ENCODE measurements at places on chromosomes 1 and 21.

DNA sequence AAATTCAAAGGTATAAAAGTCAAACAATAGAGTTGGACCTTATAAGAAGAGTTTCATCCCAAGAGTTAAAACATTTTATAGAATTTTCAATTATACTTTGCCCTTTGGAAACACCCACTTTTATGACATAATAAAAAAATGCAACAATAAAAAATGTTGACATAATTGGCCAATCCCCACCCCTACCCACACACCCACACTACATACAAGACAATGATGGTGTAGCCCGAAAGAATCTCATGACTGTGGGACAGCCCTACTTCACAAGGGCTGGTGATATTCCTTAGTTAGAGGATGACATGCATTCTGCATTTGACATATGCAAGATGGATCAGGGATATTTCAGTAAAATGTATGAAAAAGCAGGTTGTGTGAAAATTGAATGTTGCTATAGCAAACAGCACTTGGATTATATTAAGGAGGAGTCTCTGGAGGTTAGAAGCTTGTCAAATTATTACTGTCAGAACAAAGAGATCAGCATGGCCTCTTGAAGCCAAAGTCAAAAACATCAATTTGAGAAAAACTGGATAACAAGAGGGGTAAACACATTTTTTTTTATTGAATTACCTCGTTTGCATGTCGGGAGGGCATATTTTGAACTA lies 133.0 kb upstream of the SAMSN1 start:
- no peak for DNase-seq

- no peak for DNase-seq
Measured at GRCh38 chr1:212914789-212915188, 35.6 kb upstream of the VASH2 start.

- DNase-seq: no peak
Measured at GRCh38 chr21:41006636-41007035, 159.7 kb upstream of the DSCAM start.

DNA sequence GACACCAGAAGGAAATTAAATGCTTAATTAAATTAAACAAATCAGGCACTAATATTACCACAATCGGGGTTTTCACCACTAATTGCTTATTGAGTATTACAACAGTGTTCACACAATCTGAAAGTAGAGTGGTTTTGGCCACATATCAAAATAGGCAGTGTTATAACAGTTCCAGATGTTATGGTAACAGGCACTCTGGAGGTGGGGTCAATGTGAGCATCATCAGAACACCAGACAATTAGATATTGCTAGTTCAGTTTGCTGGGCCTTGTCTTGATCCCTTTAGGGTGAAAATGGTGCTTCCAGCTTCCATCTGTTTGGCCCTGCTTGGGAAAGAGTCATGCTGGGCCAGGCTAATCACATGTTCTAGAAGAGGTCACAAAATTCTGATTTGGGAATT lies 14.5 kb upstream of the DDAH1 start:
- no peak for DNase-seq

DNA sequence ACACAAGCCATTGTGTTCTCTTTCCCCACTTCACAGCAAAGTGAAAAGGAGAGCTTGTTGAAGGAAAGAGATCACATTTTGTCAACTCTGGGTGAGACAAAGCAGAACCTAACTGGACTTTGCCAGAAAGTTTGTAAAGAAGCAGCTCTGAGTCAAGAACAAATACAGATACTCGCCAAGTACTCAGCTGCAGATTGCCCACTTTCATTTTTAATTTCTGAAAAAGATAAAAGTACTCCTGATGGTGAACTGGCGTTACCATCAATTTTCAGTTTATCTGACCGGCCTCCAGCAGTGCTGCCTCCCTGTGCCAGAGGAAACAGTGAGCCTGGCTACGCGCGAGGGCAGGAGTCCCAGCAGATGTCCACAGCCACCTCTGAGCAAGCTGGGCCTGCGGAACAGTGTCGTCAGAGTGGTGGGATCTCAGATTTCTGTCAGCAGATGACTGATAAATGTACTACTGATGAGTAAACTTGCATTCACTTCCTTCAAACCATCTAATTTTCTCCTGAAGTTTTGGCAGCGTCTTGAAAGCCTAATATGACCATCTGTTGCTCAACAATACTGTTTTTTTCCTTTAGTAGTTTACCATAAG lies 43.7 kb downstream of the BACH1 start:
- DNase-seq: no peak

DNA sequence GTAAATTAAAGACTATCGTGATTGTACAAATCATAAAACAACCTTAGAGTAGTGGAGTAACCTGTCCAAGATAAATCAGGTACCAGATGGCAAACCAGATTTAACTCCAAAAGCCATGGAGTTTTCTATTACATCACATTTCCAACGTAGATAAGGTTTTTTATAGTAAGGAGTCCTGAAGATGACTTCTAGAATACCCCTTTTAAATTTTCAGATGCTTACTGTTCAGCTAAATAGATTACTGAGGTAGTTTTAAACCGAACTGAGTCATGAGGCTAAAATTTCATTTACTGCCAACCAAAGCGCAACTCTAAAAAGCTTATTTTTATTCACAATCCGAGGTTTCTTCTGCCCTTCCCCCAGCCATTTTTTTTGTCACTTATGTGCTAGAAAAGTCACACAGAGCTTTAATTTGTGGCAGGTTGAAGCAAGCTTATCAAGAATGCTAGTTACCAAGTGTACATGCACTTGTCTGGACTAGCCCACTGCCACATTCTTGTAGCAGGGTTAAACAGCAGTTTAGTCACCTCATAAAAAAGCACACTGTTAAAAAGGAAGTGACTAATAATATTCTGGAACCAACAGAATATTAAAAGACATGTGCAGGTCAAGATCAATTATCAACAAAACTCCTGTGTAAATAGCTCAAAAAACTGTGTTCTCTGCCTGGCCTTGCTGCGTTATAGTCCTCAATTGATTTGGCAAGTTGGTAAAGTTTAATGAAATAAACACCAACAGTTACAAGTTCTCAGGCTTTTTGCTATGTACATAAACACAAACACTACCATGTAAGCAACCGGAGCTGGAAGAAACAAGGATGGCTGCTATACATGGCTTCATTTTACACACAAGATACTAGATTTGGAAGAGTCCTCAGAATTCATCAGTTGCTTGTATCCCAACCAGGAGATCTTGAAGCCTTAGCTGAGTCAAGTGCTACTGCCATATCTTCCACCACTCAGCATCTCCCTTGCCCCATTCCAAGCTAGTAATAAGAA lies 180.3 kb upstream of the DMRTA2 start:
- DNase-seq: peak; percentile 41

DNA sequence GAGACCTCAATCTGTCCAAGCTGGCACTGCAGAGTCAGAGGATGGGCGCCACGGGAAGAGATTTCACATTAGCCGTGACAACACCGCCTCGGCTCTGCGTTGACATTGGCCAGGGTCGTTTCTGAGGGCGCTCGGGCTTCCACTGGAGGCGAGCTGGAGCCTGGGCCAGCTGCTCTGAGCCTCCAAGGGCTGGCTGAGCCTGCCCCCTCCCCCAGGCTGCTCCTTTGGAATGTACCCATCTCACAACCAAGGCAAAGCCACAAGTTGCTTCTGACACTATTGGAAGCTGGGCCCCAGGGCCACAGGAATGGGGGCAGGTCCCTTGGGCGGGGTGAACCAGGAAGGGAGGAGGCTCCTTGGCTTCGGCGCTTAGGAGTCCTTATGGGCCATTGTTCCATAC lies 12.7 kb downstream of the GPR3 start:
- DNase-seq: no peak

All from kidney glomerular epithelial cell (primary cell).